Effector memory CD4-positive, alpha-beta T cell (primary cell): ENCODE measurements at places on chromosomes 2 and 18.
A peak's percentile ranks its signal among the peaks of the same experiment; 100 is the strongest.

- H3K27me3 ChIP-seq, result no peaks in the 10 kb centered on the region
- H3K36me3 ChIP-seq, result no peaks in the 10 kb centered on the region
- H3K4me1 ChIP-seq, result no peaks in the 10 kb centered on the region
- no peak overlapping the region for H3K27ac ChIP-seq
Observed at GRCh38 chr2:12051831-12052230, 305.4 kb downstream of the LPIN1 start.

DNA sequence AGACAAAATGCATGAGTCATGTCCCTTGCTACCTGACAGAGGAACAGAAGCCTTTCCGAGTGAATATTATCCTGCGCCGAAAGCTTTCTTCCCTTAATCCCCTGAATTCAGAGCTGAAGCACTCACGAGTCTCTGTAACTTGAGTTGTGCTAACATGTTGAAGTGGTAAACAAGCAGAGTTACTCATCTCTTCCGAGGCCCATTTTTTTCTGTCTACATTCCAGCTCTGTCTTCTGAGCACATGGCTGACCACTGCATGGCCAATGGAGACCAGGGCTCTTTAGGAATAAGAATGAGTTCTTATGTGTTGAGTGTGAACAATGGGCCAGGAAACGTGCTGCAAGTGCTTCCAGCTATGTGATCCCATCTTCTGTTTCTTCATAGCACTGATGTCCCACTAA is 73.1 kb upstream of the PID1 start:
- H3K36me3 ChIP-seq, result no peaks in the 10 kb centered on the region
- H3K27ac ChIP-seq, result no peak overlapping the region
- no peak for DNase-seq
- no peaks in the 10 kb centered on the region for H3K4me1 ChIP-seq
- no peaks in the 10 kb centered on the region for H3K27me3 ChIP-seq

GRCh38 chr2:104023765-104024164 is 830.1 kb upstream of the POU3F3 start:
- no peak overlapping the region for H3K4me3 ChIP-seq
- no peaks in the 10 kb centered on the region for H3K27me3 ChIP-seq
- no peaks in the 10 kb centered on the region for H3K36me3 ChIP-seq
- H3K4me1 ChIP-seq, result no peaks in the 10 kb centered on the region
- no peak overlapping the region for H3K27ac ChIP-seq
- DNase-seq, result no peak

DNA sequence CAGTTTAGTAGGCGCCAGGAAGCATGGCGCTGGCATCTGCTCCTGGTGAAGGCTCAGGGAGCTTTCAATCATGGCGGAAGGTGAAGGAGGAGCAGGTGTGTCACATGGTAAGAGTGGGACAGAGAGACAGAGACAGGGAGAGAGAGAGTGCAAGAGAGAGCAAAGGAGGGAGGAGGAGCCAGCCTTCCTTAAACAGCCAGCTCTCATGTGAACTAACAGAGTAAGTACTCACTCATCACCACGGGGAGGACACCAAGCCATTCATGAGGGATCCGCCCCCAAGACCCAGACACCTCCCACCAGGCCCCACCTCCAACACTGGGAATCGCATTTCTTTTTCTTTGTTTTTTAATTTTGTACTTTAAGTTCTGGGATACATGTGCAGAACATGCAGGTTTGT is 40.8 kb upstream of the CLASP1 start:
- H3K4me3 ChIP-seq, result no peak overlapping the region
- no peaks in the 10 kb centered on the region for H3K27me3 ChIP-seq
- H3K36me3 ChIP-seq, result no peaks in the 10 kb centered on the region

DNA sequence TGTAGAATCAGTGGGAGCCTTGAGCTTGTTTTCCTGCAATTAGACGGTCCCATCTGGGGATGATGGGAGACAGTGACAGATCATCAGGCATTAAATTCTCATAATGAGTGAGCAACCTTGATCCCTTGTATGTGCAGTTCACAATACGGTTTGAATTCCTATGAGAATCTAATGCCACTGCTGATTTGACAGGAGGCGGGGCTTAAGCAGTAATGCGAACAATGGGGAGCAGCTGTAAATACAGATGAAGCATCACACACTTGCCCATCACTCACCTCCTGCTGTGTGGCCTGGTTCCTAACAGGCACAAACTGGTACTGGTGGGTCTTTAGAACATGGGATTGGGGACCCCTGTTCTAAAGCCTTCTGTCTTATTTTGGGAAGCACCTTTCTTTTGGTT is 17.9 kb upstream of the NYAP2 start:
- no peaks in the 10 kb centered on the region for H3K36me3 ChIP-seq
- DNase-seq, result no peak
- H3K27me3 ChIP-seq, result no peaks in the 10 kb centered on the region
- H3K4me1 ChIP-seq, result no peaks in the 10 kb centered on the region
- H3K4me3 ChIP-seq, result no peak overlapping the region

GRCh38 chr2:176122052-176122682 is 352 bp upstream of the HOXD9 start:
- H3K27ac ChIP-seq, result no peak overlapping the region
- no peaks in the 10 kb centered on the region for H3K36me3 ChIP-seq
- peaks cover 92% of the 10 kb centered on the region for H3K27me3 ChIP-seq

DNA sequence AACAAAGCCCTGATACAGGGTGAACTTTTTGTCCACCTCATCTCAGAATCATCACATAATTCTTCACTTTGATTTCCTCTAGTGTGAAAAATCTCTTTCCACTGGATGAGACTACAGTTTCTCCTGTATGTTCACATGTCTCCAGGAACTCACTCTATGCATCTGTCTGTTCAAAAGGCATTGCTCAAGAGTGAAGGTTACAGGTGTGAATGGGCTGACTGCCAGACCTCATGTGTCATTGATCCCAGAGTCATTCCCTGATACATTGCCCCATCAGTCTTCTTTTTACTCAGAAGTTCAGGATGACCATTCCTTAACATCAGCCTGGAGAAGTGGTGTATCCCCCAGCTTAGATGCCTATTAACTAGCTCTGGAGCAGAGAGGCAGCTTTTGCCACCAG is 4.4 kb upstream of the DSC3 start:
- H3K27ac ChIP-seq, result no peak overlapping the region
- no peaks in the 10 kb centered on the region for H3K36me3 ChIP-seq
- H3K4me3 ChIP-seq, result no peak overlapping the region
- H3K4me1 ChIP-seq, result no peaks in the 10 kb centered on the region
- DNase-seq, result no peak
- no peaks in the 10 kb centered on the region for H3K27me3 ChIP-seq

- H3K4me1 ChIP-seq, result no peaks in the 10 kb centered on the region
- H3K27ac ChIP-seq, result no peak overlapping the region
- no peaks in the 10 kb centered on the region for H3K36me3 ChIP-seq
- no peak for DNase-seq
- no peak overlapping the region for H3K4me3 ChIP-seq
Observed at GRCh38 chr2:152488075-152488474, 153.1 kb downstream of the FMNL2 start.

- no peak overlapping the region for H3K4me3 ChIP-seq
- no peaks in the 10 kb centered on the region for H3K4me1 ChIP-seq
- no peaks in the 10 kb centered on the region for H3K36me3 ChIP-seq
- no peaks in the 10 kb centered on the region for H3K27me3 ChIP-seq
- DNase-seq, result no peak
Observed at GRCh38 chr2:227052879-227053278, 111.1 kb downstream of the COL4A4 start.

DNA sequence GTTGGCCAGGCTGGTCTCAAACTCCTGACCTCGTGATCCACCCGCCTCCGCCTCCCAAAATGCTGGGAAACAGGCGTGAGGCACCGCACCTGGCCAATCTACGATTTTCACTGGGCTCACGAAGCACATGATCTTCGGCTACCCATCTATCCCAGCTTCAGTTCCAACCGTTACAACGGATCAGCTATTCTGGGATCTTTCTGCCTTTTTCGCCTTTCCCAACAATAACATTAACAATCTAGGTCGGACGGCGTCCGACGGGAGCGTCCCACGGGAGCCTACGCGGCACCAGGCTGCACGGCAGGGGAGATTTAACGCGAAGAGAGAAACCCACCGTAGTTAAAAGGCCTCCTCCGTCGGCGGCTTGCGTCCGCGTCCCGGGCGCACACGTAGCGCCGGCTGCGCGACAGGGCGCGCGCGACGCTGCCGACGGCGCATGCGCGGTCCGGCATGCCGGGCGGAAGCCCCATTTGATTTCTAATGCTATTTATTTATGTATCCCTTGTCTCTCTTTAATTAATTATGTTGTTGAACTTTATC is at the start of gene MSL3B:
MSL3B (minus strand) TSS at position 394 of the 540 bp plus-strand sequence.
- no peaks in the 10 kb centered on the region for H3K36me3 ChIP-seq
- H3K27me3 ChIP-seq, result no peaks in the 10 kb centered on the region
- no peak for DNase-seq
- H3K4me3 ChIP-seq, result peak within 1 kb of the TSS; percentile 57
- no peak within 1 kb of the TSS for H3K27ac ChIP-seq
- H3K4me1 ChIP-seq, result no peaks in the 10 kb centered on the region

DNA sequence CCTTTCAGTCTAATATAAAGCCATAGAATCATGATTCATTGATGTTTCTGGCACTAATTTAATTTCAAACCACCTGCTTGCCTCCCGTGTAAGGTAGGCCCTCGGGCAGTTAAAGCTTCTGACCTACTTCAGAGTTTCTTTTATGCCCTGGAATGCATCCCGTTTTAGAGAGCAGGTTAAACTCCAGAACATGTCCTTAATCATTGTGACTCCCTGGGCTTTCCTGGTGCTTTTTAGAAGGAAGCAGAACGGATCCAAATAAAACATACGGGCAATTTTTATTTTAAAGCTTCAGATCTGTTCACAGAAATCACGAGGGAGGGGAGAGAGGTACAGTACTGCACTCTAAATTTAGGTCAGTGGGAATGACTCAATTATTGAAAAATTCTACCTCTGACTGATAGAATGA is 134.8 kb downstream of the GCA start:
- no peak overlapping the region for H3K4me3 ChIP-seq
- no peaks in the 10 kb centered on the region for H3K27me3 ChIP-seq
- no peak overlapping the region for H3K27ac ChIP-seq
- DNase-seq, result no peak
- H3K4me1 ChIP-seq, result no peaks in the 10 kb centered on the region
- no peaks in the 10 kb centered on the region for H3K36me3 ChIP-seq

DNA sequence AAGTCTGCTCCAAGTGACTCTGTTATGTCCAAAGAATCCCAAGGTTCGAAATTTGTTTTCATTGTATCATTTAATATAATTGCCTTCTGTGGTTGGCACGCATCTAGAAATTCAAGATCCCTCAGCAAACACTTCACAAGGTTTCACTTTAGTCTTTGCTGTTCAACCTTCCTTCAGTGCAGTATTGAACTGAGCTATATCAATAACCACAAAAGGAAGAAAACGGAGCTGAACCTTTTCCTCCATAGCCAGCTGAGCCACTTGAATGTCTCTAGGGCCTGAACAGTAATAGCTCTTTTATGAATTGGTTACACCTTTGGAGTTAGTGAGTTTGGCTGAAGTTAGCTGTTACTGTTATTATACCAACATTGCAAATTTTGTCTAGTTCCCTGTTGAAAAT is 357.7 kb upstream of the HNRNPA3 start:
- no peak for DNase-seq
- H3K36me3 ChIP-seq, result no peaks in the 10 kb centered on the region
- no peak overlapping the region for H3K4me3 ChIP-seq
- H3K27ac ChIP-seq, result no peak overlapping the region
- no peaks in the 10 kb centered on the region for H3K27me3 ChIP-seq
